MCF 10A (cell line): ENCODE measurements at places on chromosomes 3 and 15. TPM values are rescaled to one million over a fixed set of nuclear protein-coding genes. Genes with fewer than 3 reads are reported as not detected.

DNA sequence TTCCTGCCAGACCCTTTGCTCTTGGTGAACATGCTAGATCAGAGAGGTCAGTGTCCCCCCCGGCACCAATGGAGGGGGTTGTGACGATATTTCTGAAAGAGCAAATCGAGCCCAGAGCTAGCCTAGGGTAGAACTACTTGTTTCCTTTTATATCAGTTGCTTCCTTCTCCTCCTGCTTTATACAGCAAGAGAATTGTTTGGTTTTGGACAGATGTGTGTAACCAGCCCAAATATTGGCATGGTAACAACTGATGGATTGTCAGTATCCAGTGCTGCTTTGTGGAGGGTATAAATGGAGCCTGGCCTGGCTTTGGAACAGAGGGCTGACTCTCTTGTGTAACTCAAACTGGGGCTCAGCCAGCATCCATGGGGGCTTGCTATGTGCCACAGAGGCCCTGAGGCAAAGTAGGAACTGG lies 27.2 kb downstream of the SNX1 start:
- H3K27ac ChIP-seq = no peak overlapping the region

DNA sequence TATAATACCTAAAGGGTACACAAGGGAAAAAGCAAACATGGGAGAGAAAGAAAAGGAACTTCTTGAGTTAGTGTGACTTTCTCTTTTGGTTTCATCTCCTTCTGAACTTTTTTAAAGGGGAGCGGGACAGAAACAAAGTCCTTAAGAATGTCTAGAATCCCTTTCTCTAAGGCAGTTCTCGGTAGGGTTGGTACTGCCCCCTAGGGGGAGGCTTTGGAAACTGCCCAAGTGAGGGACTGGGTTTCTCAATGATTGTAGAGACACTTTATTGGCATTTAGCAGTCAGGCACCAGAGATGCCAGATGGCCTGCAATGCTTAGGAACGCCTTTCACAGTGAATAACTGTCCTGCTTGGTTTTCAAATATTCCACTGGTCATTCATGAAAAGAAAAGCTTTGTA lies 172.7 kb downstream of the WDR72 start:
- no peak overlapping the region for H3K4me3 ChIP-seq
- no peaks in the 10 kb centered on the region for H3K4me1 ChIP-seq
- peaks cover 66% of the 10 kb centered on the region for H3K27me3 ChIP-seq
- DNase-seq = peak; percentile 65
- H3K27ac ChIP-seq = no peak overlapping the region
- H3K36me3 ChIP-seq = no peaks in the 10 kb centered on the region

GRCh38 chr3:43913036-43913948 lies 222.6 kb downstream of the ABHD5 start:
- no peaks in the 10 kb centered on the region for H3K4me1 ChIP-seq
- H3K27ac ChIP-seq = no peak overlapping the region
- H3K27me3 ChIP-seq = no peaks in the 10 kb centered on the region
- DNase-seq = no peak

- DNase-seq = no peak
- H3K4me1 ChIP-seq = peaks cover 6% of the 10 kb centered on the region
These were observed 71.3 kb downstream of the TMCC1 start for GRCh38 chr3:129822241-129822640.

DNA sequence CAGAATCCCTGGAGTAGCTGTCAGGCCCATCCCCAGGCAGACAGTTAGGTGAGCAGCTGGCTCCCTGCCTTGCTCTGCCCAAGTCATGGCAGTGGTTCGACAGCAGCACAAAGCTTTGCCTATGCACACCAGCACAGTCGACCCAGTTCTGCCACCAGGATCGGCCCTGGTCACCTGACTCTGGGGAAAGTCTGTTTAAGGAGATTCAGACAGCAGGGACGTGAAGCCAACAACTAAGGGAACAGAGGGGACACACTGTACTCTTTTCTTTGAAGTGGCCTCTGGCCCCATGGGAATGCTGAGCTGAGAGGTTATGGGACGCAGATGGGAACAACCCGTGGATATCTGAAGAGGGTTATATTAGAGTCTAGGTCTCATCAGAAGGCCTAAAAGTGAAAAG lies 134.8 kb downstream of the CHDH start:
- DNase-seq = no peak
- H3K4me1 ChIP-seq = no peaks in the 10 kb centered on the region
- no peak overlapping the region for H3K27ac ChIP-seq
- H3K36me3 ChIP-seq = no peaks in the 10 kb centered on the region
- no peak overlapping the region for H3K4me3 ChIP-seq

DNA sequence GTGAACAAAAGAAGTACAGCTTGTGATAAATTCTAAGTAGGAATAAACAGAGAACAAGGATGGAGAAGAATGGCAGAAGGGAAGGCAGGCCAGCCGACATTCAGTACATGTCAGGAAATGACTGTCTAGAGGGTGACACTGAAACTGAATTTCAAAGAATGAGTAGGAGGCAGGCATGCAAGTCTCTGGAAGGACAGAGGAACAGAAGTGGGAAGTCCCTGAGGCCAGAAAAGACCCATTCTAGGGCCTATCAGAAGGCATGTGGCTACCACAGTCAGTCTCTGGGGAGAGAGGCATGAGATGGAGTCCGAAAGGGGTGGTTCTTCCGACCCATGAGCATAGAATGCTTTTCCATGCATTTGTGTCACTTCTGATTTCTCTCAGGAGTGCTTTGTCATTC lies 243.5 kb upstream of the UBE2E2 start:
- no peak overlapping the region for H3K4me3 ChIP-seq
- H3K27me3 ChIP-seq = peaks cover 15% of the 10 kb centered on the region
- H3K27ac ChIP-seq = no peak overlapping the region
- no peak for DNase-seq

The RFX7 gene
- 23.8 and 29.8 TPM in 2 replicates for total RNA-seq

The GNB5 gene
- 31.8 and 33.7 TPM in 2 replicates for total RNA-seq

The ROPN1B gene
- not detected in 2 replicates for total RNA-seq

The IL12A gene
- total RNA-seq = 1.3 and 1.7 TPM in 2 replicates
